Neural progenitor cell (in vitro differentiated cells): ENCODE measurements at places on chromosomes 5 and 9. TPM values are rescaled to one million over a fixed set of nuclear protein-coding genes. Genes with fewer than 3 reads are reported as not detected.
A peak's percentile ranks its signal among the peaks of the same experiment; 100 is the strongest.

GRCh38 chr9:4864234-4864661 is 71.5 kb downstream of the RCL1 start:
- no peak overlapping the region for H3K4me3 ChIP-seq
- H3K27ac ChIP-seq: peak overlapping the region; percentile 46
- DNase-seq: no peak
- no peaks in the 10 kb centered on the region for H3K36me3 ChIP-seq

DNA sequence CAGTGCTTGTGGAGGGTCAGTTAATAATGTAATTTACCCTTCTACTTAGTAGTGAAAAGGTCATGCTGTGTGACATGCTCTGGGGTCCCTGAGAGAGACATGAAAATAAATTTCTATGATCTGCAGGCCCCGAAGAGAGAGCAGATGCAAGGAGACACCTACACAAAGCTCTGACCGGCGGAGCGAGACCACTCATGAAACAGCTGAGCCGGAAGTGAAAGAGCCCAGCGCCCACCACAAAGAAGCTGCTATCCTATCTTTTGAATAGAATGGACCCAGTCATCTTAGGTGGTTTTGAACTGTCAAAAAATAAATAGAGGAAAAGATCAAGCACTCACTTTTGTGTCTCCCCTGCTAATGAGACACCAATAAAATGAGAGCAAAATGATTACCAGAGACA is 190.0 kb downstream of the MED10 start:
- H3K36me3 ChIP-seq: no peaks in the 10 kb centered on the region
- H3K4me3 ChIP-seq: no peak overlapping the region
- H3K27me3 ChIP-seq: no peaks in the 10 kb centered on the region
- no peaks in the 10 kb centered on the region for H3K4me1 ChIP-seq

DNA sequence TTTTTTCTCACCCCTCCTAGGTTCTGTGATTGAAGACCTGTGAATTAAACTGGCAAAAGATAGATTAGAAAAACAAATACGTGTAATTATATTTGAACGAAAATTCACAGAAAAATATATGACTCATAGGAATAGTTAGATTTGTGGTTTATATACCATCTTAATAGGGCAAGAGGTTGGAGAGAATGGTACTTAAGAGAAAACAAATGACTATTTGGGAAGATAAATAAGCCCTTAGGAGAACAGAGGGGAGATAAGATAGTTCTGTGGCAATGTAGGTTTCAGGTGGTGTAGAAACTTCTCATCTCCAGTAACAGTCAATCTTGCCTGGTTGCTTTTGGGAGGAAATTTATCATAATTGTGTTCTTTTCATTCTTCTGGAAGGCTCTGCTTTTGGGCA is 122.0 kb downstream of the PRDM9 start:
- H3K4me1 ChIP-seq: no peaks in the 10 kb centered on the region
- H3K36me3 ChIP-seq: no peaks in the 10 kb centered on the region
- no peak overlapping the region for H3K27ac ChIP-seq

GRCh38 chr5:14428302-14429081 is 153.1 kb upstream of the OTULINL start:
- H3K36me3 ChIP-seq: no peaks in the 10 kb centered on the region
- H3K27me3 ChIP-seq: no peaks in the 10 kb centered on the region
- peaks cover 68% of the 10 kb centered on the region for H3K4me1 ChIP-seq
- no peak for DNase-seq
- peak overlapping the region; percentile 69 for H3K27ac ChIP-seq

GRCh38 chr9:121280715-121281613 is 13.0 kb downstream of the GSN start:
- H3K4me3 ChIP-seq: no peak overlapping the region
- no peak for DNase-seq
- H3K27me3 ChIP-seq: peaks cover 59% of the 10 kb centered on the region
- H3K4me1 ChIP-seq: peaks cover 20% of the 10 kb centered on the region
- no peaks in the 10 kb centered on the region for H3K36me3 ChIP-seq
- H3K27ac ChIP-seq: no peak overlapping the region

DNA sequence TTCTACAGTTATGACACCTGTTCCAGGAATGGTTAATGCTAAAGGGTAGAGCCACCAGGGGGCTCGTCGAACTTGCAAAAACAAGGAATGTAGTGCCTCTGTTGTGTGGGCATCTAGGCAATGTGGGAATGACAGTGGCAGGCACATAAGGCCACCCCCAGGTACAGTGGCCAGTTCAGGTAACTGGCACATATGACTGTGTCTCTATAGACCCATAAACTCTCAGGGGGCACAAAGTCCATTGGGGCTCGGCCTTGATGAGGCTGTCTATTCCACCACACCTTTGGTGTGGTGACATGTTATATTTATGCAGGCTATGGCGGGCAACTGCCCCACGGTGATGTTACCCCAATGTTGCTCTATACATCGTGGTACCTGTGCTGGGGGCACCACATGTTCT is 59.6 kb upstream of the FAM120A start:
- no peaks in the 10 kb centered on the region for H3K4me1 ChIP-seq
- no peaks in the 10 kb centered on the region for H3K27me3 ChIP-seq
- H3K27ac ChIP-seq: no peak overlapping the region
- H3K4me3 ChIP-seq: no peak overlapping the region
- H3K36me3 ChIP-seq: no peaks in the 10 kb centered on the region

The SURF1 gene
- 31.0 and 36.7 TPM in 2 replicates for total RNA-seq

DNA sequence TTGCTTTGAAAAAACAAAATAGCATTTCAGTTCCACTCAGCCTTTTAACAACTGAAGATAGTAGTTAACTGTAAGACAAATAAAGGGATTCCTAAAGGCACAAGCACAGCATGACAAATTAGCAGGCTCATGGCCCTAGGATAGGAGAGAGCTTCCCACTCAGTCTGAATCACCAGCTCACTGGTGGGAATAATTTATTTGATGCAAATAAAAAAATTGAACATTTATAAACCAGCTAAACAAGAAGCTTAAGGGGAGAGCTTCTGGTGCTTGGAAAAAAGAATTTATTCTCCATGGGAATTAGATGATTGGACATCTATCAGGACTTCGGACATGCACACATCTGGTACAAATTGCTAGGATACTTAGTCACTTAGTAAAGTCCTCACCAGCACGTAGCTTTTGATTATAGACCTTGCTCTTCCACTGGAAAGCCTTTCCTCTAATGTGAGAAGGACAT is 294.1 kb upstream of the TNC start:
- H3K4me3 ChIP-seq: no peak overlapping the region
- no peak overlapping the region for H3K27ac ChIP-seq

- H3K4me1 ChIP-seq: peaks cover 98% of the 10 kb centered on the region
- H3K27me3 ChIP-seq: no peaks in the 10 kb centered on the region
These were observed 9.1 kb downstream of the EFNA5 start for GRCh38 chr5:107661650-107662044.

- no peaks in the 10 kb centered on the region for H3K27me3 ChIP-seq
- no peak overlapping the region for H3K27ac ChIP-seq
- no peak overlapping the region for H3K4me3 ChIP-seq
- peaks cover 20% of the 10 kb centered on the region for H3K36me3 ChIP-seq
- H3K4me1 ChIP-seq: no peaks in the 10 kb centered on the region
These were observed 40.0 kb downstream of the CCNH start for GRCh38 chr5:87372705-87373104.

The CCL27 gene
- total RNA-seq: 0.37 and 0.67 TPM in 2 replicates

The PKD2L2 gene
- total RNA-seq: not detected in 2 replicates

DNA sequence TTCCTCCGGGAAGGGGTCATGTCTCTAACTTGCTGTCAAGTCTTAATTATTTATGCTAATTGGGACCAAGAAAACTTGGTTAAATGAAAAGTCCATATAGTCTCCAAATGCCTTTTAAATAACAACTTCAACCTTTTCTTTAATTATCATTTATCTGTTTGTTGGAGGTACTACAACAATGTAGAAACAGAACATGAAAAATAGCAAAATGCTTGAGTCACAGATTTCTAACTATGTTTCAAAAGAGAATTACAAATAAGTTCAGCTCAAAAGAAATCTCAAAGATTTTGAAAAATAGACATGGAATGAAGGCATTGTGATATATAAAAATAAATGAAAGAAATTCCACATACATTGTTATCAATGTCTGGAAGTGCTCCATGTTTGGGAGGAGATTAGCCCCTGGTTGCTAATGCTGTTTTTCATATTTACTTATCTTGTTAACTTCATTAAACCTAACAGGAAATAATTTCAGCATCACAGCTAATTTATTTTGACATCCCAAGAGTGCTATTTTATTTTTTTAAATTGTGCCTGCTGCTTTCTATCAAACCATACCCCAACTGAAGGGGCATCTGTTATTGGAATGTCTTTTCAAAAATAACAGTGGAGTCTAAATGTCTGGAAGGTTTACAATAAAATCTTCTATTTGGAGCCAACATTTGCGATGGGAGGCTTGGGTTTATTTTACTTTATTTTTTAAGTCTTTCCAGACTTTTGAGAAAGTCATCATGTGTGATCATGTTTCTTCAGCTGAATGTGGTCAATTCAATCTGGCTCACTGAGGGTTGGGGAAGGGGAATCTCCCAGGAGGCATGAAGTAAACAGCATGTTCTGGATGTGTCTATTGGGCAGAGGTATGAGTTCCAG is 53.1 kb upstream of the ANKRD55 start:
- H3K36me3 ChIP-seq: no peaks in the 10 kb centered on the region
- peaks cover 4% of the 10 kb centered on the region for H3K4me1 ChIP-seq
- no peak for DNase-seq
- H3K27me3 ChIP-seq: no peaks in the 10 kb centered on the region

DNA sequence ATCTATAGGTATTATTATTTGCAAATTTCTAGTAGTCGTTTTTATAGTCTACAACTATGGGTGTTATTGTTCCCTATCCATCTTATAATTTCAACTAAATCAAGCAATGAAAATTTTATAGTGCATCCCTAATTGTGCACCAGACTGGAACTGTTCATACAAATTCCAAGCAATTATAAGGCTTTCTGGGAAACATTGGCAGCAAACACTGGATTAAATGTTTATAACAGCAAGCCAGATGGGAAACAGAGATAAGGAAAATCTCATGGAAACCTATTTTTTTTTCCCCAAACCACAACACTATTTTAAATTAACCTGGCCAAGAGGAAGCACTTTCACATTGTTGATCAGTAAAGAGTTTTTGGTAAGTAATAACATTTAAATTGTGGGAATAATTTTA is 524.3 kb downstream of the RASEF start:
- no peaks in the 10 kb centered on the region for H3K27me3 ChIP-seq
- H3K4me1 ChIP-seq: no peaks in the 10 kb centered on the region
- no peak overlapping the region for H3K27ac ChIP-seq
- no peak for DNase-seq

DNA sequence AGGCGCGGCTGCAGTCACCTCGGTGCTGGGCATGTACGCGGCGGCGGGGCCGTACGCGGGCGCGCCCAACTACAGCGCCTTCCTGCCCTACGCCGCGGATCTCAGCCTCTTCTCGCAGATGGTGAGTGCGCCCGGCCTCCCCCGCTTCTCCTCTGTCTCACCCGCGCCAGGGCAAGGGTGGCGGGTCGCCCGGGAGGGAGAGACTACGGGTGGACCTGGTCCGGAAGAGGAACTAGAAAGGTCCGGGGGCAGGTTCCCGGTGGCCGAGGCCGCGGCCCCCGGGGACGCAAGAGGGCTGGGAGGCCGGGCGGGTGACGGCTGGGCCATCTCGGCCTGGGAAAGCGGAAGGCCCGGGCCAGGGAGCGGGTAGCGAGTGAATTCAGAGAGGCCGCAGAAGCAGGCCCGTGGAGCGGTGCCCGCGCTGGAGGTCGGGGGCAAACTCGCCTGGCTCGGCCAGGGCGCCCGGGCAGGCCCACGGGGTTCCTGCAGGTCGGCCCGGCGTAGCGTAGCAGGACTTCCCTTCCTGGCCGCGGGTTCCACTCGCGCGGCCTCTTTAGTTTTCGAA is 711 bp downstream of the IRX1 start:
- H3K36me3 ChIP-seq: no peaks in the 10 kb centered on the region
- H3K4me3 ChIP-seq: peak overlapping the region; percentile 64
- H3K4me1 ChIP-seq: peaks cover 48% of the 10 kb centered on the region
- peak; percentile 68 for DNase-seq

DNA sequence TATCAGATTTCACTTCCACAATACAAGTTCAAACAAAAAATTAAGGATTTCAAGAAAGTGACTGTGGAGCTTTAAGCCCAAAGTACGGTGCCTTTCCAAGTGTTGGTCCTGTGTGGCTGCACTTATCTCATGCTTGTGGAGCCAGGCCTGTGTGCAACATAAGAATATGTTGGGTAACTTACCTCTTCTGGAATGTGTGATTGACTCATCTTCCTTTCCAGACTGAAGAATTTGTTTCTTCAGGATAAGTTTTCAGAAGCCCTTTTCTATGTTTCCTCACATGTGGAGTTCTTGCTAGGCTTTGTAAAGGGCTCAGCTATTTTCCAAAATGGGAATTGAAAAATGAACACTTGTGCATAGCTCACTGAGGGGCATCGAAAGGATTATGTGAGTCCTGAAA is 485.1 kb upstream of the PAPPA start:
- no peak overlapping the region for H3K4me3 ChIP-seq
- H3K27ac ChIP-seq: no peak overlapping the region
- no peak for DNase-seq
- H3K27me3 ChIP-seq: no peaks in the 10 kb centered on the region
- no peaks in the 10 kb centered on the region for H3K36me3 ChIP-seq

DNA sequence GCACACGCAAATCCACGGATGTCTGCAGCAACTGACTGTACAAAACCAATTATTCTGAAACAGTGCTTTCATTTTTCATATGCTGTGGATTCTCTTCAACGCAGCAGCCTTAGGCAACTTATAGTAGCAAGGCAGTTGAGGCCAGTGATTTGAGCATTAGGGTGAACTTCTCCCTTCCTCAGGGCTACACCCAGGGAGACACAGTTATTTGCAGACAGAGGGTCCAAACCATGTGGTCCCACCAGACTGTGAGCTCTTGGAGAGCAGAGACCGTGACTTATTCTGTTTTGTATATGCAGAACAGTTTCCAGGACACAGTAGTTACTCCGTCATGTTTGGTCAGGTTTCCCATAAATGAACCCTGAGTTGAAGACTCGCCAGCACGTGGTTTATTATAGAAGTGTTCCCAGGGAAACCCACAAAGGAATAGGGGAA is 19.0 kb upstream of the WHRN start:
- peaks cover 3% of the 10 kb centered on the region for H3K27me3 ChIP-seq
- H3K4me1 ChIP-seq: peaks cover 6% of the 10 kb centered on the region
- H3K4me3 ChIP-seq: no peak overlapping the region
- DNase-seq: no peak
- no peak overlapping the region for H3K27ac ChIP-seq

- H3K4me1 ChIP-seq: peaks cover 82% of the 10 kb centered on the region
- no peaks in the 10 kb centered on the region for H3K36me3 ChIP-seq
- H3K27ac ChIP-seq: peak overlapping the region; percentile 93
- no peaks in the 10 kb centered on the region for H3K27me3 ChIP-seq
- peak; percentile 35 for DNase-seq
These were observed 316.6 kb downstream of the TLE1 start for GRCh38 chr9:81372628-81373191.

The ICE1 gene
- 38.9 and 47.6 TPM in 2 replicates for total RNA-seq
